Activated naive CD8-positive, alpha-beta T cell treated with anti-CD3 and anti-CD28 coated beads, Interleukin-2, amount 50 U/mL, for 16 hours (primary cell): ENCODE measurements at places on chromosomes 1 and 21.

GRCh38 chr1:33393524-33393923 is 37.4 kb downstream of the PHC2 start:
- DNase-seq: no peak

GRCh38 chr1:40952744-40953315 is 26.7 kb upstream of the CTPS1 start:
- no peak for DNase-seq

DNA sequence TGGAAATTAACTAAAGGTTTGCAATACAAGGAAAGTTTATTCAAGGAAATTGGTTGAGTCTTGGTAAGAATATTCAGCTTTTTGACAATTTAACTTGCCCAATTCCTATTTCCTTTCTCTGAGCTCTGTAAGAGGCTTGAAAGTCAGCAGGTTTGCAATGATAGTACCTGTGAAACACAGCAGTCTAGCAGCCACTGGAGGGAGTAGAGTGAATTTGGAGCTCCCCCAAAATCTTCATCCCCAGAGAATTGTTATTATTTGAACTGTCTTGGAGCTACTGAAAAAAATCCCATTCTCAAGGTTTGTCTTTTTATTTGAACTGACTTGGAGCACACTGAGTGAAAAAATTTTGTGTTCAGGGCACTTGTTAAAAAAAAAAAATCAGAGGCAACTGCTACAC is 654.2 kb upstream of the PKN2 start:
- no peak for DNase-seq

DNA sequence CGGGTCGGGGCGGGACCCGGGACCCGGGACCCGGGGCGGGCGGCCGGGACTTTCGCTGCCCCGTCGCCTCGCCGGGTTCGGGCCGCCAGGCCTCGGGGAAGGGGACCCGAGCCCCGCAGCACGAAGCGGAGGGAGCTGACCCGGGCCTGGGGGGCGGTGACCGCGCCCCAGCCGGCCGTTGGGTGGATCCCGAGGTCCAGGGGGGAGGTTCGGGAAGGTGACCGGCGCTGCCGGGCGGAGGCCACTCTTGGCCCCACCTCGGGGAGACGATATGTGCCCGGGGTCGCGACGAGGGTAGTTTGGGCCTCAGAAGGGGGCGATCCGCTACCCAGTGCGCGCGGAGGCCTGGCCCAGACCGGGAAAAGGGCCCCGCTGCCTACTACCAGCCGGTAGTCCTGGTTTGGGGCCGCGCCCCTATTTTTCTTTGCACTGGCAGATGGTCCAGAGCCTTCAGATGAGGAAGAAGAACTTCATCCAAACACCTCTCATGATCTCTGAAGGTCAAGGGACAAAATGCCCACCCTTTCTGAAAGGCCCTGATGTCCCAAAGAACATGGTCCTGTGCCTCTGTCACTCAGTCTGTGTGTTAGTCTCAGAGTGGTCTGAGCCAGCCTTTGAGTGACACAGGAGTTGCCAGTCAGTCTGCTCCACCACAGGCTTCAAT is 766 bp downstream of the AGO4 start:
- no peak for DNase-seq

DNA sequence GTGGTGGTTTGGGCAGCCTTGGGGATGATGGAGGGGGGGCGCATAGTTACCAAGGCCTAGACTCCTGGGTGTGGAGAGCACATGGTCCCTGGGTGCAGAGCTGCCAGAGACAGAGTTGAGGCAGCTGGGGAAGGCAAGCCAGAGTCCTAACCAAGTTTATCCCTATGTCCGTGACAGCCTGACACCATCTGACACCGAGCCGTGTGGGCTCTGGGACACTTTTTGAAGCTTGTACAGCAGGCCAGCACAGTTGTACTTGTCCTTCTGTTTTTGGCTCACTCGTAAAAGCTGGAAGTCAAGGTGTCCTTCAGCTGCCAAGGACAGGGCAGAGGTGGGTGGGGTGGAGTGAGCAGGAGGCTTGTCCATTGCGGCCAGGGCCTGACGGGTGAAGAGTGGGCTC is 28.5 kb downstream of the SLC26A9 start:
- DNase-seq: no peak

DNA sequence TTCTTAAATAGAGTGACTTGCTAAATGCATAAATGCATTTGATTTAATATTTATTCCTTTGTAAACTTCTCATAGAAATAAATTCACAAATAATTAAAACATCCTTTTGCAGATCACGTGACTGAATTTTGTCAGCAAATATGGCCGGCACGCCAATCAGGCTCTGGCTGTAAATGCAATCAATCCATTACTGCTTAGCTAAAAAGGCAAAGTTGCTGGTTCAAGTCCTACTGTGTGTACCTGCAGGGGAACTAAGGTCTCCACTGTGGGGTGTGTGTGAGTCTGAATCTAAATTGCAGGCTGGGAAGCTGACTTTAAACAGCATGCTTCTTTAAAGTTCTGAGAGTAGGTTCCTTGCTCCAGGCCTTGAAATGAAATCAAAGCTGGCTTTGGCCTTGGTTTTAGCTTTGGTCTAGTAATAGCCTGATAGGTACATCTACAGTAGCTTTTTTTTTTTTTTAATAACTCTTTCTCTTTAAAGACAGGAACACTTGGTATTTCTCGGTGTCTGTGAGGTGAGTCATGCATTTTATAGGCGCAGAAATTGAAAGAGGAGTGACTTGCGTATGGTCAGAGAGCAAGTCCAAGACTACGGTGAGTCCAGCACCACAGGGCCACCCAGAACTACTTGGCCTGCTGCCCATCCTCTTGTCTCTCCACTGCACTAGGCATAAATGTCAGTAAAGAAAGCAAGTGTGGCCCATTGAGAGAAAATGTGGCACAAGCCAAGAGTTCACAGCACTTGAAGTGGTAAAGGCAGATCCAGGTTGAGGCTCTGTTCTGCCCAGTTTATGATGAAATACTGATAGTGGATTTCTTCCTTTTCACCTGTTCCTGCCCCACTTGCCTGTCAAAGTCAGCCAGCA is 36.2 kb upstream of the LYST start:
- DNase-seq: no peak
